ENCODE measurements at places on chromosomes 3 and 15.
A peak's percentile ranks its signal among the peaks of the same experiment; 100 is the strongest.

GRCh38 chr15:66907826-66908743 lies 157.3 kb upstream of the SMAD3 start:
- DNase-seq: peak; percentile 38

- DNase-seq: no peak
Observed at GRCh38 chr3:169475576-169475975, 187.9 kb downstream of the MECOM start.

GRCh38 chr3:24520101-24520495 lies 25.4 kb upstream of the THRB start:
- DNase-seq: no peak

DNA sequence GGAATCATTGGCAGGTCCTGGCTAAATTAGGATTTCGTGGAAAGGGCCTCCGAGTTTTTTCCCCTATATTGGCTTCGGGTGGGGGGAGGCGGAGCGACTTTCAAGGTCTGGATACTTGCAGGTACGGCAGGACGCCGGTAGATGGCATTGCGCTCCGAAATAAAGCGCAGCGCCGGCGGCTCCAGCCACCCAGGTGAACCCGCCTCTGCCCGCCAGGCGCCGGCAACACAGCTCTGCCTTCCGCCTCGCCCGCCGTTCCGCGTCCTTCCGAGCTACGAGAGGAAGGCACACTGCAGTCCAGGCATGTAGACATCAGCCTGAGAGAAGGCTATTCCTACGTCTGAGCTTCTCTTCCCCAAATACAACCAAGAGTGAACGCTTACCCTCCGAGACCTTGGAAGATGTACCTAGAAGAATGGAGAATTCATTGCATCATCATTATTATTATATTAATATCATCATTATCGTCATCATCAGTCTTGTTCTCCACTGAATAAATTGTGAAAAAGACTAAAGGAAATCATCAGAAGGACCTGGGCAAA lies 514.1 kb downstream of the MECOM start:
- DNase-seq: peak; percentile 70

GRCh38 chr15:40063563-40064011 lies 24.6 kb upstream of the SRP14 start:
- DNase-seq: peak; percentile 76

GRCh38 chr15:36917411-36918267 lies 182.7 kb downstream of the MEIS2 start:
- DNase-seq: no peak

GRCh38 chr3:15578289-15578867 lies 23.0 kb downstream of the HACL1 start:
- no peak for DNase-seq

DNA sequence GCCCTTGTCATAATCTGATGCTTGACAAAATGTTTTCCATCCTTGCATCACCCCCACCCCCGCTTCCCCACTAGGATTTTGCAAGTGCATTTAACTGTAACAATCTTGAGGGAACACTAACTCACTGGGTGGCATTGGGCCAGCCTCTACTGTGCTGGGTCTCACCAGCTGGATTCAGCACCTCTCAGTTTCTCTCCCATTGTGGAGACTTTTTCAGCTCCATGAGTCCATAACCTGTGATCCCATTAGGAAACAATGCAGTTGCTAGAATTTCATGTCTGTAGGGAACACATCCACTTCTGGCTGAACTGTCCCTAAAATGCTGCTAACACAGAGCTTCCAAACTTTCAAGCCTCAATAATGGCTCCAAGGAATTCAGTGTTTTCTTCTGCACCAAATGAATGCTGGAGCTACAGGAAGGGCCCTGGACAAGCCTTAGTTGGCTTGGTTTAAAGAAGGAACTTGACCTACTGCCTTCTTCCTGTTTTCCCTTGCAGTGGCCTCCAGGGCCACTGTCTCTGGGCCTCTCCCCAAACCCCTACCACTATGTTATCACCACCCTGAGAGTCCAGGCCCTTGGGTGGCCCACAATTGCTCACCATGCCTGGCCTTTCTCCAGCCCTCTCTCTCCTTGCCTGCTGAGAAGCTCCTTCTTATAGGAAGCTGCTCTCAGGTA lies 15.6 kb downstream of the CYP19A1 start:
- DNase-seq: peak; percentile 16

DNA sequence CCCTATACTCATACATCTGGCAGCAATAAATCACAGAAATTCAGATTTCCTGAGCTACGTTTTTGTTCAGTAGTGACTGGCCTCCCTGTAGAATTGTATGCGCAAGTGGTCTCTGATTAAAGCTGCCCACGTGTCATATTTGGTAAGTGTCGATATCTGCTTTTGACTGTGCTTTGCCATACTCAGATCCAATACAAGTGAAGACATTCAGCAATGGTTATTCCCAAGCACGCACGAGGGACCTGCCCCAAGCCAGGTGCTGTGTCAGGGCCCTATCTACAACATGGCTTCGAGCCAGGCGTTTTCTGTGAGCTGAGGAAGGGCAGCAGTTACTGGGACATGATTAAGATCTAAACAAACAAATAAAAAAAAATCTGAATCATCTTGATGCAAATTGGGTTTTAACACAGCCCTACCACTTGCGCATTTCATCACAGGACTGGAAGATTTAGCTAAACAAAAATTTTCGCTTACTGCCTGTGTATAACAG lies 47.2 kb upstream of the ICE2 start:
- DNase-seq: no peak

- no peak for DNase-seq
Observed at GRCh38 chr3:192373032-192373431, 354.3 kb downstream of the FGF12 start.

DNA sequence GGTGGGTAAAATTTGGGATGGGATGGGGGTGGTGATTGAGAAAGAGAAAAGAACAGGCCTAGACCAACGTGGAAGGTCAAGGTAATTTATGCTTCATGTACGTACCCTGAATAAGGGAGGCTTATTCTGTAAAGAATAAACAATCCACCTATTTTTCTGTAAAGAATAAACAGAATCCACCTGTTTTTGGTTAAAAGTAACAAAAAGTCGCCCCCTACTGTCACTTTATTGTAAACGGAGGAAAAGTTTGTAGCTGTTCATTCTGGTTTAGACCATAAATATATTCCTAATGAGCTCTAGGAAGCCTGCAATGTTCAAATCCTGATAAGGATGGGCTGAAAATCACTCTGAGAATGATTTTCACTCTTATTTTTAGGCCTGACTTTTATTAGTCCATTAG lies 23.5 kb upstream of the SQOR start:
- DNase-seq: no peak
